Activated CD4-positive, alpha-beta T cell treated with anti-CD3 and anti-CD28 coated beads for 1 hour (primary cell): ENCODE measurements at places on chromosomes 11 and 22.
A peak's percentile ranks its signal among the peaks of the same experiment; 100 is the strongest.

- no peak for DNase-seq
Observed at GRCh38 chr11:3166268-3167142, 1.4 kb upstream of the OSBPL5 start.

DNA sequence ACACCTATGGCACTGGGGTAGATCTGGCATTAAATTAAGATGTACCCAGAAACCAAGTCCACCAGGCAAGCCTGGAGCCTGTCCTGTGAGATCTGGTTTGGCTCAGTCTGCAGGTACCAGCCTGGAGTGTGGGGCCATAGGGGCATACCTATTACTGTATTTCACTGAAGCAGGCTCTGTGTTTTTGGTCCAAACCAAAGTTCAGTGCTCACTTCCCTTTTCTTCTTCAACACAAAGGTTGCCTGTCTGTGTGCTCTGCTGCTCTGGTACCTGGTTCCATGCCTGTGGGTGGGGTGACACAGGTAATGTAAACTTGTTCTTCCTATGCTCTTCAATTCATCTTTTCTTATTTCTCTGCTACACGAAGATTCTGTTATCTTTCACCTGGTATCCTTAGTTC is 19.8 kb upstream of the GLYATL2 start:
- DNase-seq: no peak

GRCh38 chr11:102530558-102530957 is at the start of gene MMP7:
TSS of gene MMP7 (minus strand) at chr11:102530747. CDS start at chr11:102530700, 47 bp downstream.
- no peak for DNase-seq

GRCh38 chr11:2205981-2206690 is 34.5 kb upstream of the TH start:
- DNase-seq: no peak

DNA sequence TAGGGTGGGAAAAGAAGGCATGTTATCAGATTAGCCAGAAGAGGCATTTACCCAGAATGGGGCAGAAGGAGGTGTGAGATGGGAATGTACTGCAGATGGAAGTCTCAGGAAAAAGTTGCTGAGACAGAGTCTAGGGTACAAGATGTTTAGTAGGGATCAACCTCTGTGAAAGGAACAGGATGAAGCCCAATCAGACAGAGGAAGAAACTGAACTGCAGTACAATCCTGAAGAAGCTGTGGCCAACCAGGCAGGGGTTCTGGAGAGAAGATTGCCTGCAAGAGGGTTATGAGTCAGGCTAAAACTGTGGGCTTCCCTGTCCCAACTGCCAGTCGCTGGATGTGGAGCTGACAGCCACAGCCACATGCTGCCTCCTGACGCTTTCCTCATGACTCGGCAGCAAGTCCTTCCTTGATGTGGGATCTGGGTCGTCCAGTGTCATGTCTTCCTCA is 64.0 kb downstream of the CWC15 start:
- no peak for DNase-seq

DNA sequence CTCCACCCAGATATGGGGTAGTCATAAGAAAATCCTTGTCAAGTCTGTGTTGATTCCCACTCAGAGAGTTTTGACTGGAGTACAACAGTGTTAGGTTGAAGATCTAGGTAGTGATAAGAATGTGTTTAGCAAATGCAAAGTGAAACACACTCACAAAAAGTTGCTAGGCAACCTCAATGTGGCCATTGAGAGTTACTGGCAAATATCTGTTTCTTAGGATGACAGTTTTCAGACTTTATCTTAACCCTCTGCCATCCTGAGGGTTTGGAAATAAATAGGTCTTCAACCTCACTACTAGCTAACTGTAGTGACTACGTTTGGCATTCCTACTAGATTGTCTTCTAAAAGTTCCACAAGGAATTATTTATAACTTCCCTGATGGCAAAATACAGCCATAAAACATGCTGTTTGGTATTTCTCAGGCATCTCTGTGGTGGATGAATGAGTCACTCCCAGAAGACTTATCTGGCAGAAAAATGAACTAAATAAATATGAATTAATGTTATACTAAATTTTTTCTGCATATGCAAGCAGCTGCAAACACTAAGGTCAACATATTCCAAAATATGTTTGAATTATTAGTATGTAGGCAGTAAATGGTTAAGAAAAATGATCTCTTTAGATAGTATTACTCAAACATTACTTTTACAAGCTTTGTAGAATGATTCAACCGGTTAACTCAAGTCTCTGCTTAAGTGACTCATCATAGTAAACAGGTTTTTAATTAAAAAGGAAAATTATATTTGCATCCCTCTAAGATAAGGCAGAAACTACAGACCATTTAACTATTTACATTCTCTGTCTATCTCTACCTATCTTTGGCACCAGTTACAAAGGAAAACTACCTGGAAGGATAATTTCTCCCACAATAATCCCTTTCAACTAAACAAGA is 17.1 kb upstream of the SYTL2 start:
- no peak for DNase-seq

- DNase-seq: no peak
Observed at GRCh38 chr11:83292709-83293456, 6.7 kb upstream of the CCDC90B start.

DNA sequence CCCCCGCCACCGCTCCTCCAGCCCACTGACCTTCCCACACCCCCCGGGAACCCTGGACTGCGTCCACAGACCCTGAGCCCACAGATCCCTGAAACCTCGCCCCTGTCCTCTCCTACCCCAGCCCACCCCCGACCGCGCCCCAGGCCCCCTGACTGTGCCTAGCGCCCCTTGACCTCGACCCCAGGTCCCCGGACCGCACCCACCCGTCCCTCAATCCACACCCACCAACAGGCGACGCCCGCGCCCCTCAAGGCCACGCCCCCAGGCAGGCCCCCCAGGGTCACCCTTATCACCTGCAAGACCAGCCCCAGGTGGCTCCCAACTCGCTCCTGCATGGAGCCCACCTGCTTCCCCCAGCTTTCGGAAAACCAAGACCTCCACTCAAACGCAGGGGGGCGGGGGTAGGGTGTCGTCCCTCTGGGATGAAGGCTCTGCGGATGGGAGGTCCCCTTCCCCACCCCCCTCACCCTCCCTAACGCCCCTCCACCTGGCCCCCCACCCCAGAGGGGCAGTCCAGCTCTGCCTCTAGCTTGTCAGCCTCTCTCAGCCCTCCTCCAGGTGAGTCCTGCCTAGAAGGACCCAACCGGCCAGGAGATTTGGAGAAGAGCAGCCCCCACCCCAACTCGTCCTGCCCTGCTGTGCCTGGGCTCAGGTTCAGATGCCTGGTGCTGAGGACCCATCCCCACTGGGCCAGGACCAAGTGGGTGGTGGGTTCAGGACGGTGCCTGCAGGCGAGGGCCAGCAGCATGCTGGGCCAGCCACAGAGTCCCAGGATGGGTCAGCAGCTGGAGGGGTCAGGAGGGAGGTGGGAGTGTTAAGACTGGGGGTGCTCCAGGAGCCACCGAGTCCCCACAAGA is 3.1 kb upstream of the IL17REL start:
- DNase-seq: no peak

- DNase-seq: no peak
Observed at GRCh38 chr22:42385696-42386095, 46.5 kb downstream of the NFAM1 start.

- DNase-seq: no peak
Observed at GRCh38 chr11:16815047-16815767, 76.8 kb downstream of the C11orf58 start.

GRCh38 chr22:41781507-41781906 is 19.0 kb upstream of the CCDC134 start:
- DNase-seq: no peak

DNA sequence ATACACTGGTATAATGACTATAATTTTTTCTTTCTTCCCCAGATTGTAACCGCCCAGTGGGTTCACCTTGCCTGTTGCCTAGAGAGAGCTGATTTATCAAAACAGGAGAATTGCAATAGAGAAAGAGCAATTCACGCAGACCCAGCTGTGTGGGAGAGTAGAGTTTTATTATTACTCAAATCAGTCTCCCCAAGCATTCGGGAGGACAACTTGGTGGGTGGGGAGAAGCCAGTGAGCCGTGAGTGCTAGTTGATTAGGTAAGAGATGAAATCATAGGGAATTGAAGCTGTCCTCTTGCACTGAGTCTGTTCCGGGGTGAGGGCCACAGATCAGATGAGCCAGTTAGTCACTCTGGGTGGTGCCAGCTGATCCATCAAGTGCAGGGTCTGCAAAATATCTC is 73.2 kb downstream of the SLC35F2 start:
- no peak for DNase-seq

DNA sequence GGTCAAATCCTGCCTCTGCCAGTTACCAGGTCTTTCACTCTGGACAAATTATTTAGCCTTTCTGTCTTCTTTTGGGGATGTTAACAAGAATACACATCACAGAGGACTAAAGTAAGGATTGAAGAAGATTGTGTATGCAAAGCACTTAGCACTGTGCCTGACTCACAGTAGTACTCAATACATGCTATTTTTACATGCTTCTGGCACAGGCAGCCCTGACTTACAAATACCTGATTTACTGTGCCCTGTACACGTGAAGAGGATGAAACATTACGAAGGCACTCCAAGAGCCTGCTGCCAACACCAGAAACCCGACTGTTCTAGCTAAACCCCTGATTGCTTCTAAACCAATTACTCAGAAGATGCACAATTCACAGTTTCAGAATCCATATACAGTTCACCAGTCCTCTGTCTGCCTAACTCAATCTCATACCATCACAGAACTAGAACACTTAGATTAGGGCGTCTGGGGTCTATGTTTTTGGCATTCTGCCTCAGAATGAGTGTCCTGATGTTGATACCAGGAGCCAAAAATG is 300.9 kb upstream of the DDI1 start:
- DNase-seq: no peak

DNA sequence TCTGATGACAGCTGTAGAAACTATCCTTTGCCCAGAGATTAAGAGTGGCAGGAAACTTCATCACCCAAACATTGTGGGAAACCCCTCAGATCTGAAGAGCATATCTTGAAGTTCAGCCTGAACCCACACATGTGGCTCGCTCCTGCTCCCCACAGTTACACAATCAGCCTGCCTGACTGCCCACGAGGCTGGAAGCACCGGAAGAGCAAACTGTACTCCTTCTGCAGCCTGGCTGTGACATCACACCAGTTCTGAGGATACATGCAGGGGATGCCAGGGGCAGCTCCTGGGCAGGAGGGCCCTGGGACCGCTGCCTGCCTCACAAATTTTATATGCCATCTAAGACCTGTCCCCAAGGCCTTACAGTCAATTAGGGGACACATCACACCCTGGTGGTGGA is 444.4 kb downstream of the BUD13 start:
- no peak for DNase-seq

GRCh38 chr11:68552542-68552941 is 92.0 kb downstream of the PPP6R3 start:
- no peak for DNase-seq

GRCh38 chr11:121524233-121524631 is 71.5 kb upstream of the SORL1-AS1 start:
- no peak for DNase-seq

- no peak for DNase-seq
Observed at GRCh38 chr11:5736396-5736795, at the start of gene OR56B1. TSS of gene OR56B1 (plus strand) at chr11:5736448. CDS start at chr11:5736517, 69 bp downstream.

DNA sequence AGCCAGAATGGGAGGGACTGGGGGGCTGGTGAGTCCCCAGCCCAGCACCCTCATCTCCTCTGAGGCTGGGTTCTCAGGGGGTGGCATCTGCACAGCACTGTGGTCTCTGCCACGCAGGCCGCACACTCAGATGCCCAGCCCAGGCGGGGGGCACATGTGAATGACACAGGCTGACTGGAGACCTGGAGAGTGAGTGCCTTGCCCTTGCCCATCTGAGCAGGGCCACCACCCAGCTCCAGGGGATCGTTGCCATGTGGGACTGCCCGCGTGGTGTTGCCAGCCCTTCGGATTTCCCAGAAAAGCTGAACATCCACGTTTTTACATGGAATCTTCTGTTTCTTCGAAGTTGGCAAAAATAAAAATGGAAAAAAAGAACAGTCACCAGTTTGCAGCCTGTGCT is 18.9 kb downstream of the PRDM11 start:
- DNase-seq: no peak

DNA sequence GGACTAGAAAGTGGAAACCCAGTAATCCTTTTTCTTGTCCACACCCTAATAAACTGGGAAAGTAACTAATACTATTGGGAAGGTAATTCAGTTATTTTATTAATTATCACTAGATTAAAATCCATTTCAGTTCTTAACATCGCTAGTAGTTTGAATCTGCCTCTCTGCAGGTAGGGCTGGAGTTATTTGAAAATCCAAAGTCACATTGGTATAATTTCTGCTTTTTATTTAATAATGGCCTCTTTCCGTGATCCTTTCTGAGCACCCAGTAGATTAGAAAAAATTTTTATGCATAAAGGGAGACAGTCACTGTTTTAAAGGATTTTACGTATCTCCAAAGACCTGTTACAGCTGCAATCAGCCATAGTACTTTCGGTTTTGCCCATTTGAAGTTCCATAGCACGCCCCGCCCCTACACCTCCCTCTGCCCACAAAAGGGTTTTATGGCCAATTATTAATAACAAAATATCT is 605 bp upstream of the COPB1 start:
- DNase-seq: peak; percentile 26

DNA sequence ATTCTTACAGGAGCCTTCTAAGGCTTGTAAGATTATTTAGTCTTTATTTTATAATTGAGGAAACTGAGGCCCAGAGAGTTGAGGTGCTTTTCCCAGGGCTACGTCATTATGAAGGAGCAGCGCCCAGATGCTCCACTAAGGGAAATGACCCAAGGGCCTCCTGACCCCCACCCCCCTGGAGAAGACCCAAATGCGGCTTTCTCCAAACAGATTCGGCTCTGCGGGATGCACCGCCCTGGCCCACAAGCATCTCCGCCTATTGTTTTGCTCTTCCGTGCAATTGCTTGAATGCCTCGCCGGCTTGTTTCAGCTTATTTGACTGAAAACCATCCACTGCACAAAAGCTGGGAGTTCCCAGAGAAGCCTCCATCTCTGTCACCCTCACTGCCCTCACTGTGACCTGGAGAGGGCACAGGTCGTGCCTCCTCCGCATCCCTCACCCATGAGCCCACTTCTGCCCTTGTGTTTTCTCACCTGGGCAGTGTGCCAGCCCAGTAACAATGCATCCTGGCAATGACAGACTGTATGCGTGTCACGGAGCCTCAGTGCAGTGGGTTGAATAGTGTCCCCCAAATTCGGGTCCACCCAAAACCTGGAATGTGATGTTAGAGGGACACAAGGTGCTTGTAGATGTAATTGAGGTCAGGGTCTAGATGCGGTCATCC is 790.2 kb downstream of the TBC1D22A start:
- no peak for DNase-seq

GRCh38 chr11:30879322-30880005 is 293.3 kb upstream of the MPPED2 start:
- DNase-seq: no peak

GRCh38 chr11:76706667-76707066 is 36.1 kb upstream of the LRRC32 start:
- DNase-seq: no peak
